ENCODE measurements at places on chromosomes 16 and 17.

GRCh38 chr16:81830845-81831540 is 51.9 kb downstream of the PLCG2 start:
- DNase-seq: no peak

DNA sequence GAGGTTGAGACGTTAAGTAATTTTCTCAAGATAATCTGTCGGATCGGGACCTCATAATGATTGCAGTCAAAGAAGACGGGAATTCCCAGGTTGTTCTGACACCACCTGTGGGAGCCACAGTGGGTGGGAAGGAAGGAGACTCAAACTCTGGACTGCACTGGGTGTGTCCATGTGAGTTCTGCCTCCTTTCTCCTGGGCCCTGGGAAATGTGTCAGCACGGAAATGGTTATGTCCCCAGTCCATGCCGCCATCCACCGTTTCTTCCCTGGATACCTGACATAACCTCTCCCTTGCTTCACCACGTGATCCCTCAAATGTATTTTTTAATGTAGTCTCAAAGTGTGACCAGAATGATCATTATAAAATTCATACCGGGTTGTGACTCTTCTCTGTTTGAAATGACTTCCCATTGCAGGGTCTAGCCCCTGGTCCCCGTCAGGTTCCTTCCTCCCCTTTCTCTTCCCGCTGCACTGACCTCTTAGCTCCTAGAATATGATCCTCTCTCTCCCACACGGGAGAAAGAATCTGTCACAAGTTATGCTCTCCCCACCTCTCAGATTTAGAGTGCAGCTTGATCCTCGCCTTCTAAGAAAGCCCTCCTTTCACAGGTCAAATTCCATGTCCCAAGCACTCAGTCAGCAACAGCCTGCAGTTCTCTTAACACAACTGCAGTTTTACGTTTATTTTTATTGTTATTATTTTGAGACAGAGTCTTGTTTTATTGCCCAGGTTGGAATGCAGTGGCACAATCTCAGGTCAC is 820.0 kb upstream of the EEF2KMT start:
- DNase-seq: no peak

GRCh38 chr17:45783593-45784292 is 377 bp upstream of the CRHR1 start:
- no peak for DNase-seq

GRCh38 chr16:64532117-64532516 is 589.7 kb downstream of the CDH11 start:
- no peak for DNase-seq

DNA sequence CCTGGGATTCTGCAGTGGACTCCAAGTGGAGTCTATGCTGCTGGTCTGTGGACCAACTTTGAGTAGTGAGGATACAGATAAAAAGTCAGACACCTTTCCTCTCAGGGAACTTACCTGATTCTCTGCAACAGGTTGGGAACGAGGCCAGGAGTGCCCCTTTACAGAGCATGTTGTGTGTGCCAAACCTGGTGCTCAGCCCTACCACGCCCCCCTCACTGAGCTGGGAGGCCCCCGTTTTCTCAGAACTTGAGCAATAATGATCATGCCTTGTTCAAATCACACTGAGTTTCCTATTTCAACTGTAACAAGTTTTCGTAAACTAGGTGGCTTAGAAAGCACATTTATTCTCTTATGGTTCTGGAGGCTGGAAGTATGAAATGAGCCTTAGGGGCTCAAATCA is 182.0 kb downstream of the COPRS start:
- no peak for DNase-seq

DNA sequence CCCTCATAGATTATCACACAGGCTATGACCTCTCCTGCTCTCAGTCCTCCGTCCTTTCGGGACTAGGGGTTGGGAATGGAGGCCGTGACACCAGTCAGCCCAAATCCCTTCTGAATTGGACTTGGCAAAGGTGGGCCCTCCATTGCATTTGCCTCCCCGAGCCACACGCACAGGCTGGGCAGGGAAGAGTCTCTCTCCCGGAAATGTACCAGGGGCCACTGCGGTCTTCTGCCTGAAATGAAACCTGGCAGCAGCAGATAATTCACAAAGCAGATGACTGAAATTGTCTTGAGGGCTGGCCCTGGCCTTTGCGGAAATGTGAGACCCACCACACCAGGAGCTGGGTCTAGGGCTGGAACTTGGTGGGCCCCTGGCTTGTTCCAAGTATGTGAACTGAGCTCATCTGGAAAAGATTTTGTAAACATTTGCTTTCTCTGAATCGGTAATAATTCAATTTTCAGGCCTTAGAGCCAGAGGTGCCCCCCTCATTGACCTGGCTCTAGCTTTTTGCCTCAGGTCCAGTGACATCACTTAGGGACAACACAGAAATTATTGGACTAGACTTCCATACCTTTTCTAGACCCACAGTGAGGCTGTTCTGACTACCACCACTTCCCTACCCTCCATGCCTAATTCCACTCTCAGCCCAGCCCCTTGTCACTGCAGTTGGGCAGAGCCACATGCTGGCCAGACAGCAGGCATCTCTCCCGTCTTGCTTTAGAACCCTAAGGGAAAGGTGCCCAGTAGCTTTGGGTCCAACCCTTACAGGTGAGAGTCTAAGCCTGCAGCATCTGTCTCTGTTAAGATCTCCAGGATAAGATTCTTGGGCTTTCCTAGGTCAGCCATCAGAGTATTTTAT is 75.2 kb downstream of the CCDC182 start:
- DNase-seq: no peak

DNA sequence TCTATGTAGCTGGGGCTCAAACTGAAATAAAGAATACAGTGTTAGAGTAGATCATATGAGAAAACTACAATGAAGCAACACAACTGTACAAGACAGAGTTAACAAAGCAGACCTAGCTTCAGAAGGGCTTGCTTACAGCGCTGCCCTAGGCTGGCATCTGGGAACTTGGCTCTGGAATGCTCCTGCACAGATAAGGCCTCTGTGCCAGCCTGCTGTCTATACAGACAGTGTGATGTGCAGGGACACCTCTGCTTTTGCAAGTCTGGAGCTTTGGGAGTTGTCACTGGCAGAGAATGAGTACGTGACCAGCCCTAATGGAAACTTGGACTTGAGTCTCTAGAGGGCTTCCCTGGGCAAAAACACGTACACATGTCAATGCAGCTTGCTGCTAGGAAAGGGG is 32.1 kb upstream of the SLC38A8 start:
- DNase-seq: no peak

DNA sequence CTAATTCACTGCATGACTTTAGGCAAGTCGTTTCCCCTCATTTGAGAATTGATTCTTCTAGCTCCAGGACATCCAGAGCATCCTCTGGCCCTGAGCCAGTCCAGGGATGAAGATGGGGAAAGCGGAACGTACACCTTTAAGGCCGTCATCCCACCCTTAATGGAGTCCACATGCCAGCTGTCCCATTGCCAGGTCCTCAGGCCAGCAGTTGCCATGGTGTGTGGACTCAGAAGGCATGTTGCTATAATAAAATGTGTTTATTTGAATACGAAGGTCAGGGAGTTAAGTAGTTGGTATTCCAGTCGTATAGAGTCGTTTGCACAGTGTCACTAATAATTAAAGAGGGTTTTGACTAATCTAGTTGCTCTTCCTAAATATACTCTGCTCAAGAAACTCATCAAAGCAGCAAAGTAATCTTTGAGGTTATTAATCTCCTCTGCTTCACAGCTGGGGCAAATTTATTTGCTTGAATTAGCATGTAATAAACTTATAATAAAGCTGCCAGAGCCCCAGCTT is 30.4 kb downstream of the CCDC182 start:
- no peak for DNase-seq

DNA sequence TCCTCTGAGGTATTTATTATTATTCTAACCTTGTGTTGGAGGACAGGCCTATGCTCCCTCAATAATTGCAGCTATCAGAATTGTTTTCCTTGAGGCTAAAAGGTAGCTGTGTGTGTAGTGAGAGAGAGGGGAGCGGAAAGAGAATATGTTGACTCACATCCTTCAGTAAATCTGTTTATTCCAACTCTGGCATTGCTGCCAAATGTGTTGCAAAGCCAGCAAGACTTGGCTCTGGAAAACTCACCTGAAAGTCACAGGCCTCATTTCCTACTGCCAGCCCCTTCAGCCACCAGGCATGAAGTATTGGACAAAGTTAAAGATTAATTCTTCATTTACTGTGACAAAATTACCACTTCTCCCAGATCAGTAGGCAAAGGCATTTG is 9.6 kb downstream of the CA10 start:
- DNase-seq: no peak

- no peak for DNase-seq
Observed at GRCh38 chr16:50797456-50797855, 55.6 kb downstream of the CYLD start.

- DNase-seq: no peak
Observed at GRCh38 chr17:55601874-55602364, 90.7 kb upstream of the SMIM36 start.

DNA sequence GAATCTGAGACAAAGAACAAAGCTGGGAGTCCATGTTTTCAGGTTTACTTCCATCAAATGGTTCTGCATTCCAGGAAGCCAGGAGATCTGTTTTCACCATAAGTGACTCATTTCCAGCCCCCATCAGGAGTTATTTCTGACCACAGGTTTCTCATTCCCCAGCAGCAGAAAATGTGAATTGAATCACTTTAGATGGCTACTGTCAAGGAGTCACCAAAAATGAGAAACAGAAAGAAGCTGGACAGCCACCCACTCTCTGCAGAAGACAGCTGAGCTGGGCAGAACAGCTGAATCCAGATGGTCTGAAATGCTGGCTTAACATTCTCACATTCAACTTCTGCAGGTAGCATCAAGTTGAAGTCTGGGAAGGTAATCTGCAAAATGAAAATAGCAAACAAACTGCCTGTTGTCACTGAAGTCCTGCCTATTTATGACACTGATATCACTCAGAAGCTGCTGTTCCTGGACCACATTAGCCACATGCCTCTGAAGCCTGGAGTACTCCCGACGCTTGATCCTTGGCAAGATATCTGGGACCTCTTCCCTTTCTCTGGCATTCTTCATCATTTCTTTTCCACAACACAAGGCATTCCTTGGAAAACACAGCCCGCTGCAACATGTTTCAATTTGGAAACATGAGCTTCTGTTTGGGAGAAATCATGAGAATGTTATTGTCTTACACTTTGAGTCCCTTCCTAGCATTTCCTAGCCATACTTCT is 15.3 kb downstream of the CCL11 start:
- DNase-seq: no peak

All from caudate nucleus (tissue), 63 donors.